Hindlimb muscle (tissue), 1 donor: ENCODE measurements at places on chromosomes 5 and 9. TPM values are rescaled to one million over a fixed set of nuclear protein-coding genes. Genes with fewer than 3 reads are reported as not detected.
A peak's percentile ranks its signal among the peaks of the same experiment; 100 is the strongest.

- DNase-seq, result no peak
These were observed 23.8 kb upstream of the TRPM3 start for GRCh38 chr9:71145179-71145578.

DNA sequence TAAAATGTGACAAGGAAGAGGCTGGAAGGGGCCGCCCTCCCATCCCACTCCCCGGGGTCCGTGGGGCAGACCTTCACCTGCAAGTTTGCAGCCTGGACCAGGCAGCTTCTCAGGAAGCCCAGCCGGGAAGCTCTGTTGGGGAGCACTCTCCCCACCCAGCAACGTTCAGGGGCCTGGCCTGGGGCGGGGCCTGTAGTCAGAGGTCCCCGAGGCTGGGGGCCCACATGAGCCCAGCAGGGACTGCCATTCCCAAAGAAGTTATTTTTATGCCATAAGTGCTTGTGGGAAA is 32.7 kb upstream of the NOTCH1 start:
- no peak for DNase-seq

DNA sequence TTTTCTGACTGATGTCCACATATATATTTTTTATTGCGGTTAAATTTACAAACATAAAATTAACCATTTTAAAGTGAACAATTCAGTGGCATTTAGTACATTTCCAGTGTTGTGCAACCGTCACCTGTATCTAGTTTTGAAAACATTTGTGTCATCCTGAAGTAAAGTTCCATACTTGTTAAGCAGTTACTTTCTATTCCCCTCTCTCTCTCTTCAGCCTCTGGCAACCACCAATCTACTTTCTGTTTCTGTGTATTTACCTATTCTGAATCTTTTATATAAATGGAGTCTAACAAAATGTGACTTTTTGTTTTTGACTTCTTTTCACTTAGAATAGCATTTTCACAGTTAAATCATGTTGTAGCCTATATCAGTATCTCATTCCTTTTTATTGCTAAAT is 480.1 kb upstream of the SMARCA2 start:
- no peak for DNase-seq

- no peak for DNase-seq
These were observed 45.8 kb downstream of the RAB3C start for GRCh38 chr5:58628626-58629025.

DNA sequence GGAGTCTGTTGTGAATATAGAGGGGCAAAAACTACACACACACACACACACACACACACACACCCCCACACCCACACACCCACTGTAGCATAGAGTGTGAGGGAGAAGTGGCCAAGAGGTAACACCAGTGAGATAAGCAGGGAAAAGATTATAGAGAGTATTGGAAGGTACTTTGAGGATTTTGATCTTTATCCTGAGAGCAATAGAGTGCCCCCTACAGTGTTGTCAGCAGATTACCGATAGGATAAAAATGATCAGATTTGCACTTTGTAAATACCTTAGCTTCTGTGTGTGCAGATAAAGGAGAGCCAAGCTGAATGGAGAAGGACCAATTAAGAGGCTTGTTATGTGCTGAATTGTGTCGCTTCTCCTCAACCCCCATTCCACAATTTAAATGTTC is 32.3 kb downstream of the ERCC6L2 start:
- DNase-seq, result no peak

DNA sequence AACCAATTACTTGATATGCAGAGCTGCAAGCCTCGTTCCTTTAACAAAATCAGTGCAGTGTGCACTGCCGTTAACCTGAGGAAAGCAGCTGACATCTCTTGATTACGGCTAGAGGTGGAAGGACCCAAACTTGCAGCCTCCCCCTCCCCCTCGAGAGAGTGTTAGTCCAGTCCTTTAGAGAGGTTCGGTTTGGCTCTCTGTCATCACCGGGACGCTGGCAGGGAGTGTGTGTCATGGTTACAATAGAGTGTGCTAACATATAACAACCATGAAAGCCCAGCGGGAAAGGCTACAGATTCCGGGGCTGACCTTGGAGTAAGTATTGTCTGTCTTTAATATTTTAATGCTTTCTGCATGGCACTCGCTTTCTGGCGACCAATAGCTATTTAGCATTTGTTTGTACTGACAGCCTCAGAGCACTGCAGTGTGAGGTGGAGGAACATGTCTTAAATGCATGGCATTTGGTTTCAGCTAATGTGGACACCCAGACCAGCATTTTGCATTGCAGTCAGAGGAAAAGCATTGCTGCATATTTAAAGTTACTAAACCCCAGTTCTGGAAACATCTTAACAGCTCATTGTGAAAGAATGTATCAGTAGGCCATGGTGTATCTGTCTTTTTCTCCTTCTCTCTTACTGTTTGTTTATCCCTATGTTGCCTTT is 237.5 kb downstream of the CD180 start:
- peak; percentile 34 for DNase-seq

GRCh38 chr5:107469064-107469463 is 201.7 kb downstream of the EFNA5 start:
- no peak for DNase-seq

DNA sequence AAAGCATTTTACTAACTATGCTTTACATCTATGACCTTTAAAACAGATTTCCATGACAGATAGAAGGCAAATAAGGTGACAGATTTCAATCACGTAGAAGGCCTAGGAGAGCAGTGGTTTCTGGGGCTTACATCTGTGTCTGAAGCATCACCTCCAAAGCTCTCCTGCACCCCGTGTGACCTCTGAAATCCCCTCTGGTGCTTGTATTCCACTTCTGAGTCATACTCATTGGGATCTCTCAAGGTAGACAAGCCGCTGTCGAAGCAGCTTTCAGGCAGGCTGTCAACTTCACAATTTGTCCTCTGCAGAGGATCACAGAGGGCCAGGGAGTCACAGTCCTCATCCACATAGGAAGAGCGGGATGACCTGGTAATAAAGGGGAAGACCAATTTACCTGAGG is 62.2 kb downstream of the RASEF start:
- no peak for DNase-seq

Gene UBTD2
- polyA plus RNA-seq, result 55.2 TPM

DNA sequence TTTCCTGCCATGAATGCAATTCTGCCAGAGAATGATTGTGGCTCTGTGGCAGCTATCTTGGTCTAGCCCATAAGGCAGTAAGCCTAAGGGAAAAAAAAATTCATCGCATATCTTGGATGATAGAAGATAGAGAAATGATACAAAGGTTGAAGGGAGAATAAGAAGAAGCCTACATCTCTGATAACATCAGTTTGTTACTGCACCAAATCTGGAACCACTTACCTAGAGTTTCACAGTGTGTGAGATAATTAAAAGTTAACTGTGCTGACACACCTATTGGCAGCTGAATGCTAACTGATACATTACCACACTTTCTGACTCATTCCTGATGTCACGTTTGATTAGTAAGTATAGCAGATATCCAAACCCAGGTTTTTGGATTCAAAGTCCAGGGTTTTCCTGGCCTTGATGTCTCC is 91.6 kb upstream of the TAF11L2 start:
- no peak for DNase-seq

DNA sequence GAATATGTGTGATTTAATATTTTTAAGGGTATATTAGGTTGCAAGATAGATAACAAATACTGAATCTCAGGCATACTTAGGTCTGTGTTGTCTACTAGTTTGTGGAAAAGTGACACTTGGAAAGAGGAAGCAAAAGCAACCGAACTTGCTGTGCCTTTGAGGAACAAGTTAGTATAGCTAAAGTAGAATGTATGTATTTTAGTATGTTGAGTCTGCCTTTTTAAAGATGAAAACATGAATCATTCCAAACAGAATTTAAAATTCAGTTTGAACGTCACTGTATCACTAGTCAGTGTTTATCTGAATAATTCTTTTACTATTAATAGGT is 12.9 kb downstream of the TLE4 start:
- no peak for DNase-seq

Gene KIF20A
- 17.5 TPM for polyA plus RNA-seq

Gene PKD2L2
- 0.74 TPM for polyA plus RNA-seq

Gene AJM1
- polyA plus RNA-seq, result 2.8 TPM

Gene CHSY3
- 4.4 TPM for polyA plus RNA-seq
